ENCODE measurements at places on chromosomes 7 and 10.

DNA sequence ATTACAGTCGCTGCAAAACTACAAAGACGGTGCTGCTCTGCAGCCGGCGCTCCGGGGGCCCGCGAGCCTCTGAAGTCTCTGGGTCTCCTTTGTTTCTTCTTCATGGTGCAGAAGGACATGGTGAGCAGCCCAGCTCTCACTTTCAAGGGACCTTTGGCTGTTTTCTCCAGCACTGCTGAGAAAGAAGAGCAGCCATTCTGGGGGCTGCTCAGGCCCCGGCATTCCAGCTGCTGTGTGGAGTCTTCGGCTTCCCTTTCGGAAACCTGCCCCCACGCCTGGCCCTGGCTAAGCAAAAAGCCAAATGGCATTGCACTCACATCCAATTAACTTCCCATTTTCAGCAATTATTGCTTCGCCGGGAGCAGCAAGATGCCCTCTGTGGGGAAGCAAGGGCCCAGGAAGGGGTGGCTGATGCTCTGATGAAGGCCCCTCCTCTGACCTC is 555.7 kb downstream of the PTPRN2 start:
- no peak for DNase-seq

DNA sequence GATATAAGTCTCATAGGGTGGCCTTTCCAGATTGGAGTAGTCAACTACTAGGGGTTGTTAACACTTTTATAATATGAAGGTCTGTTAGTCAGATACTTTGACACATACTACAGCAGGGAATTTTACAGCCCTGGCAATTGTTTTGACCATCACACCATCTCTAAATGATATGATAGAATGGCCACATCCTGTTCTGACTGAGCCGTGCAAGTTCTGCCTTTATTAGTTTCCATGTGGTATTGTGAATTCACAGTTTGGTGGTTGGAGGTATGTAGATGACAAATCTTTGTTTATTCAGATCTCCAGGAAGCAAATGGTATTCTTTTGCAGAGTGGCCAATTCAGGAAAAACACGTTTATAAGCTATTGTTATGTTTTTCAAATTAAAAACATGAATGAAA is 83.0 kb downstream of the NRG3 start:
- no peak for DNase-seq

DNA sequence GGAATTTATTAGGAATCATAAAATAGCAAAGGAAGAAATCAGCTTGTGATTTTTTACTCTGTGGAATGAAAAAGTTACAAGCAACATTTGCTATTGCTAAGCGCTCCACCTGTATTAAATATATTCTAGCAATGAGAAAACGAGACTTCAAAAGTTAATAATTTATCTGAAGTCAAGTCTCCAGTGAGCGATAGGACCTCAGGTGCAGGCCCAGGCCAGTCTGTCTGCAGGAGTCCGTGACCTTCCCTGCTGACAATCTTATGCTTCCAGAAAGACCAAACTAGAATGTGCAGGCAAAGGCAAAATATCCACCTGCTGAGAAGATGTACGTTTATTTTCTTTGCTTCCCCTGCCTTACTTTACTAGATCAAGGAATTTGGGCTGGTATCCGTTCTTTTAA is 22.7 kb downstream of the MRC1 start:
- DNase-seq, result no peak

- no peak for DNase-seq
Measured at GRCh38 chr10:109770663-109771062, 152.6 kb downstream of the XPNPEP1 start.

DNA sequence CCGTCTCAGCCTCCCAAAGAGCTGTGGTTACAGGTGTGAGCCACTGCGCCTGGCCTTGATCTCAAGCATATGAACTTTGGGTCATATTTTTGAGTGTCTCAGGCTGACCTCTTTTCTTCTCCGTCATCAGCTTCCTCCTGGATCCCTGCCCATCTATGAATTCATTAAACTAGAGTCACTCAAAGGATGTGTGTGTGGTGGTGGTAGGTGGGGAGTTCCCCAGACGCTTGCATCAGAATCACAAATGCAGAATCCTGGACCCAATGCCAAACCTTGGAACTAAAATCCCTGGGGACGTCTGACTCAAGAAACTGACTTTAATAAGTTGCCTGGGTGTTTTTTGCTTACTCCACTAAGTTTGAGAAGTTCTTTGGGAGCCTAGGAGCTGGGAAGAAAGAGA is 6.7 kb upstream of the CREB5 start:
- no peak for DNase-seq

GRCh38 chr7:80940539-80941207 is 21.8 kb upstream of the SEMA3C start:
- DNase-seq, result no peak

- peak; percentile 90 for DNase-seq
Measured at GRCh38 chr10:96124230-96125141, 5.6 kb upstream of the ZNF518A start.

DNA sequence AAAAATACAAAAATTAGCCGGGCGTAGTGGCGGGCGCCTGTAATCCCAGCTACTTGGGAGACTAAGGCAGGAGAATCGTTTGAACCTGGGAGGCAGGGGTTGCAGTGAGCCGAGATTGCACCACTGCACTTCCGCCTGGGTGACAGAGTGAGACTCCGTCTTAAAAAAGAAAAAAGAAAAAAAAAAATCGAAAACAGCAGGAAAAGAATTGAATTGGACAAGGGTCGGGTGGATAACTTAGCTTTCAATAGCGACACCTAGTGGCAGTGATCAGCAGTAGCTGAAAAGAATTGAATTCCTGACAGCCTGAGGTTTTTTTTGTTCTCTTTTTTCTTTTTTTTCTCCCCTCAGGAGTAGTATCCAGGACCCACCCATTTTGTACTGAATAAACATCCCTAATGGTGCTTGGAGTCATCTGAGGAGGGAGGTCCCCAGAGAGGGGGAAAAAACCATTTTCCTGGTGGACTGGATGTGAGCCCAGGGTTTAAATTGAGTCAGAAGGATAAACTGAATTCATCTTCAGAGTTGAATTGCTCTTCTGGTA is 55.1 kb downstream of the CYCS start:
- DNase-seq, result peak; percentile 82

- no peak for DNase-seq
Measured at GRCh38 chr7:132061937-132062336, 505.5 kb upstream of the PODXL start.

DNA sequence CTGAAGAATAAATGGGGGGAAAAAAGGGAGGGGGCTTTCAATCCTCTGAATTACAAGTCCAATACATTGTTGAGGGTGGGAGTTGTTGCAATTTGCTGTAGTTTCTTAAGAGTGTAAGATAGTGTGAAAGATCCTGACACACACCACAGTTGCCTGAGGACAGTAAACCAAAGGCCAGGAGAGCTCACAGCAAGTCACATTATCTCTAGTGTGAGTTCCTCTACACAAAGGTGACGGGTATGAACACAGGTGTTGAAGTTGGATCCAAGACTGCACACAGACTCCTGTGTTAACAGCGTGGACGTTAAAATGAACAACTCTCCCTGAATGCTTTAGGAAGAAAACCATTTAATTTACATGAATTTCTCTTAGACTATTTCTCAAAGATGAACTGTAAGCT is 12.0 kb downstream of the LARP4B start:
- no peak for DNase-seq

GRCh38 chr10:70549962-70550458 is 52.5 kb downstream of the PRF1 start:
- peak; percentile 80 for DNase-seq

DNA sequence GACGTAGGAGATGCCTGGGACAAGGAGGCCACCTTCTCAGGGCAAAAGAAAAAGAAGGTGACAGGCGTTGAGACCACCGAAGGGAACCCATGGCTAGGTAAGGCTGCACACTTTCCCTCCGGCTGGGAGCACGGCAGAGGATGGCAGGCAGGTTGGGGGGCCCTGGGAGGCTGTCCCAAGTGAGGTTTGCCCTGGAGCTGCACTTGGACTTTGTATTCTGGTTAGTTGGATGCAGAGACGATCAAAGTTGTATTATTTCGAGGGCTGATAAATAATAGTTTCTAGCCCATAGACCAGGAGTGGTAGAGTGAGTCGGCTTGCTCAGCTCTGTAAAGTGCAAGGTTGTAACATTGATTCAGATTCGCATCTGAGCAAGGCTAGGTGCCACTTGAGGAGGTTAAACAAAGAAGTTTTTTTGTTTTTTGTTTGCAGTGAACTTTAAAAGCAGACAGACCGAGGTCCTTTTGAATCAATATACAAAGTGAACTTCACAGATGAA is 608 bp downstream of the ENTPD7 start:
- no peak for DNase-seq

DNA sequence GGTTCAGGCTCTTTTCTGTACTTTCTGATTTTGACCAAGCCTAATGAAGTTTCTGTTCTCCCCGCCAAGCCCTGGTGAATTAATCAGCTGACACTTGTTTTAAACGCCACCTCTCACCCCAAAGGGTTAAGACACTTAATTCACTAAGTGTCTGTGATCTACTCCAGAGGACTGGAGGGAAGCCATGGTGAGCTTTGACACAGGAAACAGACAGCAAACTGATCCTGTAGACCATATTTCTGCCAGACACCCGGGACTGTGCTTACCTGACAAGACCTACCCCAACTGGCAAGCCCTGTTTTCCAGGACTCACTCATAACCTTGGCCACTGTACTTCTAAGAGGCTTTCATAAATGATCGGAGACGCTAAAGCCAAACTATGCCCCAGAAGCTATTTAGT is 126.0 kb downstream of the STRA8 start:
- no peak for DNase-seq

DNA sequence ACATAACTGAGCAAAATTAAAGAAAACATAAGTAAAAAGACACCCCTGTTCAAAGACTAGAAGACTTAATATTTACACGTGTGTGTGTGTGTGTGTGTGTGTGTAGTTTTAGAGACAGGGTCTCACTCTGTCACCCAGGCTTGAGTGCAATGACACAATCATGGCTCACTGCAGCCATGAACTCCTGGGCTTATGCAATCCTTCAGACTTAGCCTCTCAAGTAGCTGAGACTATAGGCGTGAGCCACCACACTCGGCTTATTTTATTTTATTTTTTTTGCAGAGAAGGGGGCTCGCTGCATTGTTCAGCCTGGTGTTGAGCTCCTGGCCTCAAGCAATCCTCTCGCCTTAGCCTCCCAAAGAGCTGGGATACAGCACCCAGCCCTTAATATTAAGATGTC is 90.3 kb downstream of the JMJD1C start:
- DNase-seq, result no peak

DNA sequence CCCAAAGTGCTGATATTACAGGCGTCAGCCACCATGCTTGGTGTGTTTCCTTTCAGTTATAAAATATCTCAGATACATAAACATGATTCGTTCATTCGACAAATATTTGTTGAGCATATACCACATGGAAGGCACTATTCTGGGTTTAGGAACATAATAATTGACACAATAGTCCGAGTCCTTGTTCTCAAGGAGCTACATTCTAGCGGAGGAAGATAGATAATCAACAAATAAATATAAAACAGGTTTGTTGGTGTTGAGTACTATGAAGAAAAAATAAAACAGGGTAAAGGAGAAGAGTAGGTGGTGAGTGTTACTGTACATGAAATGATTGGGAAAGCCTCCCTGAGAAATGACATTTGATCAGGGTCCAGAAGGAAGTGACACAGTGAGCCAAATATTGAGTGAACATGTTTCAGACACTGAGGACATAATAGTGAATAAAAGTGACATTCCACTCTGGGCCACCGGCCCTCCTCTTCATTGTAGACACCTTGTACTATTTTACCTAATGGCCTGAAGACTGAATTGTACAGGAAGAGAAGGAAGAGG is 6.9 kb upstream of the HILPDA start:
- DNase-seq, result no peak

- no peak for DNase-seq
Measured at GRCh38 chr7:101255796-101256195, 10.9 kb upstream of the FIS1 start.

DNA sequence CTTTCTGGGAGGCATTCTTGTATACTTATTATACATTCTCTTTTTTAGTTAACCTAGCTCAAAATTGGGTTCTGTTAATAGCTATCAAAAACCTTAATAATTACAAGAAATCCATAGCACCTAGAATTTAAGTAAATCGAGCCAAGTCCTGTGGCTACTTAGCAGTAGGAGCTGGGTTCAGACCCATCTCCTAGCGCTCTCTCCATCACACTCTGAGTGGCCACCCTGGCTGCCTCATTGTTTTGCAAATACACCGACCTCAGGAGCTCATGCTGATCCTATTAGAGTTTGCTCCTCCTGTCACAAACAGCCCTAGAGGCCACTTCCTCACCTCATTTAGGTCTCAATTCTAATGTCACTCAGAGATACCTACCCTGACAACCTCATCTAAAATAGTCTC is 46.2 kb upstream of the OSBPL3 start:
- DNase-seq, result no peak

DNA sequence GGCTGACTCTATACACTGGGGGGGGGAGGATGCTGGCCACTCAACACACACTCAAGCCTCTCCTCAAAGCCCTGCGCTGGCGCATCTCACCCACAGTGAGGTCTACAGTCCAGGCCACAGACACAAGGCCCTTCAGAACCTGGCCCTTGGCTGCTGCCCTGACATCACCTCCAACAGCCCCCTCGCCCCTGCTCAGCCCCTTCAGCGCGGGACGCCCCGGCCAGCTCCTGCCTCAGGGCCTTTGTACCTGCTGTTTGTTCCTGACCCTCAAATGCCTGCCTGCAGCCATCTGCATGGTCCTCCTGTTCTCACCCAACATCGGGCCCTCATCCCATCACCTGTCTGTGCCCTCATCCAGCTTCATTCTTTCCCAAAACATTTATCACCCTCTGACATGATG is 572.6 kb downstream of the DNAJB6 start:
- no peak for DNase-seq

DNA sequence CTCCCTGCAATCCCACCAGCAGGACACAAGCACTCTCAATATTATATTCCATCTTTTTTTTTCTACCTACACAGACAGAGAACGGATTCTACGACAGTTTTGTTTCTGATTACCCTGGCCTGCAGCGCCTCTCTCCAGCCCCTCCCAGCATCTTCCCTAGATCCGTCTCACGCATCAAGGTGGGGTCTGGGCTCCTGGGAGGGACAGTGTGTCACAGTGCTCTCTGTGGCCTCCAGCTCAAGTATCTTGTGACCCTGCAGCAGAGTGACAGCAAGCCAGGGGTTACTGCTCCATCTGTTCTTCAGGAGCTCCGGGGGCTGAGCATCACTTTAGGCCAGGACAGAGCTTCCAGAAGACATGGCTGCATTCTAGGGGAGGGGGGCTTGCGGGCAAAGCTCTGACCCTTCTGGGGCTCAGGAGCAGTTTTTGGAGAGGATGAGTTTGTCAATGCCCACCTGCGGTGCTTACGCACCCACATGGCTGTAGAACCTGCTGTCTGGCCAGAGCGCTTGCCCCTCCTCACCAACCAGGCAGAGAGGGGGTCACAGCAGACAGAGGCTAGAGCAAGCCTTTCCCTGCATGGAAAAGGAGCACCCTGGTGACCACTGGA is 22.6 kb downstream of the MYO1G start:
- DNase-seq, result no peak
